ENCODE measurements at places on chromosomes 3 and 15. TPM values are rescaled to one million over a fixed set of nuclear protein-coding genes. Genes with fewer than 3 reads are reported as not detected.

DNA sequence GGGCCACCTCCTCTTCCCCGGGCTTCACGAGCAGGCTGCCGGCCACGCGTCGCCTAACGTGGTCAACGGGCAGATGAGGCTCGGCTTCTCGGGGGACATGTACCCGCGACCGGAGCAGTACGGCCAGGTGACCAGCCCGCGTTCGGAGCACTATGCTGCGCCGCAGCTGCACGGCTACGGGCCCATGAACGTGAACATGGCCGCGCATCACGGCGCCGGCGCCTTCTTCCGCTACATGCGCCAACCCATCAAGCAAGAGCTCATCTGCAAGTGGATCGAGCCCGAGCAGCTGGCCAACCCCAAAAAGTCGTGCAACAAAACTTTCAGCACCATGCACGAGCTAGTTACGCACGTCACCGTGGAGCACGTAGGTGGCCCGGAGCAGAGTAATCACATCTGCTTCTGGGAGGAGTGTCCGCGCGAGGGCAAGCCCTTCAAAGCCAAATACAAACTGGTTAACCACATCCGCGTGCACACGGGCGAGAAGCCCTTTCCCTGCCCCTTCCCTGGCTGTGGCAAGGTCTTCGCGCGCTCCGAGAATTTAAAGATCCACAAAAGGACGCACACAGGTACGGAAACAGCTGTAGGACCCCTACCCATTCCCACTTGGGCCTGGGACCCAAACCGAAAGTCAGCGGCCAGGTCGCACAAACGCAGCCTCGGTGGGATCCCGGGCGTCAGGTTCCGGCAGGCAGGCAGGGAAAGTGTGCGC lies 1.5 kb downstream of the ZIC1 start:
- no peak for DNase-seq

DNA sequence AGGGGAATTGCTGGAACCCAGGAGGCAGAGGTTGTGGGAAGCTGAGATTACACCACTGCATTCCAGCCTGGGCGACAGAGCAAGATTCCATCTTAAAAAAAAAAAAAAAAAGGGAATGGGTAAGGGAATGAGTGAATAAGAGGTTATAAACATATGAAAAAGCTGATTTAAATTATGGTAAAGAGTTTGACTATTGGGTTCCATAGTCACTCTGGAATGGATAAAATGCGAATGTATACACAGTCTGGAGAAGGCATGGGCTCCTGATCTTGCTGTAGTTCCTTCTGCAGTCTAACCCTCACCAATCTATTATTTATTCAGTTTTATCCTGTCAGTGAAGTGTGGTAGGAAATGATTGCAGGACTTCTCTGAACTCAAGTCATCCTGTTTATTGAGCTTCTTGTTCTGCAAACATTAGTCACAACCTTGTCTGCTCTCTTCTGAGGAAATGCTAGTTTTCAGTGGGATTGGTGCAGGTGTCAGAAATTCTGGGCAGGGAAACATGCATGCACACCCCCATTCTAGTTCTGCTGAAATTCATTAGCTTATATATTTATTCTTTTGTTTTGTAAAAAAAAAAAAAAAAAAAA lies 190.9 kb upstream of the CFAP20DC start:
- DNase-seq = no peak

DNA sequence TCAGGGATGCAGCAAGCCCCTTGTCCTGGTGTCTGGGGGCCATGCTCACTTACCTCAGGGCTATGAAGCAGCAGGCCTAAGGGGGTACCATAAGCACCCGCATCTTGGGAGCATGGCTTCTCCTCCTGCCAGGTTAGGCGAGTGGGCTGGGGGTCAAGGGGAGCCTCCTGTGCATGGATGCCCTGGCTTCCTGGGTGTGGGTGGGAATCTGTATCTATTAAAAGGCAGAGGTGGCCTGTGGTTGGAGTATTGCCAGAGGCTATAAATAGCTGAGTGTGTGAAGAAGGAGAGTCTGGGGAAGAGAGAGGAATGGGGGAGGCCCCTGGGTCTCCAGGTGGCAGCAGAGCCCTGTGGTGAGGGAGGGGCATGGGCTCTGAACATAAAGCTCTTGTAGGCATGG lies 19.5 kb downstream of the ACVR2B start:
- no peak for DNase-seq

DNA sequence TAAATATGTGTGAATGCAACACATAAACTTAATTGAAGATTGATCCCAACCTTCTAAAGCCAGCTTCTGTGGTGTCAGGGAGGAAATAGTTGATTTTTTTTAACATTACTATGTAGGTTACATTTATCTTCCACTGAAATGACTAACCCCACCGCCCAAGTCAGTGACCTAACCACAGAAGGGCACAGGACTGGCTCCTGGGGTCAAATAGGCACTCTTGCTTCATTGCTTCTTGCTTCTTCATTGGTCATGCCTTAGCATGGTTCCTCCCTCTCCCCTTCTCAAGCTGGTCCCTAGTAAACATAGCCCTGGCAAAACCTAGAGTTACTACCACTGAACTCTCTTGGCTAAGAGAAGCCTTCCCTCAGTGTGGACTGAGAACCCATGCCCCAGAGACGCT lies 12.3 kb downstream of the EIF1B start:
- DNase-seq = no peak

The RASA2 gene
- 17.3 TPM for total RNA-seq

- DNase-seq = no peak
These were observed 53.2 kb downstream of the ACAD9 start for GRCh38 chr3:128932516-128933212.

- no peak for DNase-seq
These were observed 13.7 kb downstream of the PDHB start for GRCh38 chr3:58419780-58420507.

The GPR149 gene
- total RNA-seq = not detected

The PTH1R gene
- 14.8 TPM for total RNA-seq

The ADIPOQ gene
- total RNA-seq = not detected

GRCh38 chr3:125240496-125240895 lies 27.9 kb upstream of the SLC12A8 start:
- DNase-seq = no peak

The ZNF774 gene
- 2.0 TPM for total RNA-seq

The CTXN2 gene
- total RNA-seq = not detected

The ECE2 gene
- total RNA-seq = not detected

The FAH gene
- 45.2 TPM for total RNA-seq

The ACAP2 gene
- total RNA-seq = 53.5 TPM

GRCh38 chr3:72520690-72521308 lies 327.4 kb downstream of the SHQ1 start:
- no peak for DNase-seq

GRCh38 chr3:150682279-150682678 lies 21.4 kb downstream of the ERICH6 start:
- DNase-seq = no peak

The ACP3 gene
- total RNA-seq = 3.6 TPM

DNA sequence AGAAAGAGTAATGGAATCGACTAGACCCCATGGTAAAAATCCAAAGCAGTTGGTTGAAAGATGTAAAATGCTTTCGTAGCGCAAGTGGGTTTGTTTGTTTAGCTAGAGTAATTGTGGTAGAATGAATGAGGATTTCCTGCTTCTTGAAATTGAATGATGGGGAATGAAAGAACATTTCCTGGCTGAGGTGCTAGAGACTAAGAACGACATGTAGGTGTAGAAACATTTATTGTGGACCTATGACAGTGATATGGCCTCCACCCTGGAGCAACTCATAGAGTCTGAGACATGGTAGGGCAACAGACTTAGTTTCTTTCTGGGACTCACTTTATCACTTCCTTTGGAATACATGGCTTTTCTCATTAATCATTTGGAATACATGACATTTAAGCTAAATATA lies 467.6 kb upstream of the CFAP20DC start:
- DNase-seq = no peak

Data from ovary (tissue), 10 donors.